ENCODE measurements at places on chromosomes 3 and 15.

DNA sequence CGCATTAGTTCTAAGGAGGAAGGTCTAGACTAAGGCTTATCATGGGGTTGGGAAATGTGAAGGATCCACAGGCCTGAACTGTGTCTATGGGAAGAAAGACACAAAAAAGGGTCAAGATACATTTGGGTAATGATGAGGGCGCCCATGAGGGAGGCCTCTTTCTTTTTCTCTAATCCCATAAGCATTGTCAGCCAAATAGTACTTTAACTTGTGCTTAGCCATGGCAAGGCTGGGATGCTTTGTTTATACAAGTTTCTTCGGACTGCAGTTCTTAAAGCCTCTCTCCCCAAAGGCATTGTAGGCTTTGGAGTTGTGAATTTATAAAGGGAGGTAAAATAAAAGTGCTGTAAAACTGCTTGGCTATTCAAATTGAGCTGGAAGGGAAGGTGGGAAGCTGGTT, 23.4 kb downstream of the ARMC8 start:
- DNase-seq = no peak

- no peak for DNase-seq
Observed at GRCh38 chr15:41487381-41487780, 6.3 kb upstream of the ITPKA start.

GRCh38 chr3:160279657-160280056, 54.4 kb downstream of the C3orf80 start:
- DNase-seq = no peak

DNA sequence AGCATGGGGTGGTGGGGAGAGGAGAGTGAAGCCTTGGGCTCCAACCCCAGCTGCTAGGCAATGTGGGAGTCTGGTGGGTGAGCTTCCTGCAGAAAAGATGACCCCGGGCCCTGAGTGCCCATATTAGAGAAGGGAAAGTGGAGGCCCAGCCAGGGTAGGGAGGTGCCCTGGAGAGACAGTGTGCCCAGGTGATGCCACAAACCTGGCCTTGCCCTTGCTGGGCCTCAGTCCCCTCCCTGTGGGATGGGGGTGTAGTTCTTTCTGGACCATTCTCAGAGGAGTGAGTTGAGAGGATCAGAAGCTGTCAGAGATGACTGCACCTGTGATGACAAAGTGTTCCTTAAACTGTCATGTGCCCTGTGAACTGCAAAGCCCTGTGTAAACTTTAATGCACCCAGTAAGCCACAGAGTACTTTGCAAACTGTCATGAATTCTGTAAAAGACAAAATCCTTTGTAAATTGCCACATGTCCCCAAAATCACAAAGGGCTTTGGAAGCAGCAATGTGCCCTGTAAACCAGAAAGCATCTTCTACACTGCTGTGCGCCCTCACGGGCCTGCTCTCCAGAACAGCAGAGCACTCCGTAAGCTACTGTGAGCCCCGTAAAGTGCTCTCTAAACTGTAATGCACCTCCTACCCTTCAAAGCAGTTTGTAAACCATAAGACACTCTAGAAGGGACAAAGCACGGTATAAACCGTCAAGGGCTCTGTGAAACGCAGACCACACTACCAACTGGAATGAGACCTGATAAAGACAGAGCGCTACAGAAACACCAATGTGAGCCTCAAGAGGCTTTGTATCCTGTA, 51.3 kb upstream of the FGD5 start:
- no peak for DNase-seq

DNA sequence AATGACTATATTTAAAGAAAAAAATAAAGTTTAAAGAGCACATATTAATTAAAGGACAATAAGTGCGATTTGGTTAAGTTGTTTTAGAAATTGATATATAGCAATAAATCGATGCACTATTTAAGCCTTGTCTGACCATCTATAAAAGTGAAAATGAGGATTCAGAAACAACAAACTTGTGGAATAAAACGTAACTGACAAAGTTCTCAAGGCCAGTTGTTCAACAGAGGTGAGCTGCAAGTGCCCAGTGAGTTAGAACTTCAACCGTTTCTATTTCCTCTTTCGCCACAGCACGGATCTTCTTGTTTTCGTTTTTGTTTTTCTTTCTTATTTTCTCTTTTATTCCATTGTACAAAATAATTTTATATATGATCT, 724.9 kb upstream of the ARRDC4 start:
- no peak for DNase-seq

DNA sequence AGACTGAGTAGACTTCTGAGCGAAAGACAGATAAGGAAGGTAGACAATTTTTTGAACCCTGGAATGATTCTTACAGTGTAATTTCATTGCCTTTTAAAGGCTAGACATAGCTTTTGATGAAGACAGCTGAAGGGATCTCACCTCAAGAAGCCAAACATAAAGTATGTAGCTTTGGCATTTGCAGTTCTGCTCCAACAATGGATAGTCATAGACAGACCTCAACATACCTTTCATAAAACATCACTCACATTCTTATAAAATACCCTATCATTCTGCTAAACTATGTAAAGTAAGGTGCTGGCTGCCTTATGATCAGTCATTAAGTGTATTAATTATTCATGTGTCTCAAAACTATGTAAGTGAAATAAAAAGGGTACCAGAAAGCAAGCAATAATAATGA, 70.0 kb downstream of the UBE3A start:
- no peak for DNase-seq

- no peak for DNase-seq
Observed at GRCh38 chr3:184345317-184346144, 8.1 kb downstream of the FAM131A start.

- DNase-seq = no peak
Observed at GRCh38 chr3:118226206-118226605, 808.4 kb downstream of the IGSF11 start.

GRCh38 chr15:67248011-67248505, 6.4 kb downstream of the AAGAB start:
- DNase-seq = no peak
